ENCODE measurements at places on chromosomes 4 and X. TPM values are rescaled to one million over a fixed set of nuclear protein-coding genes. Genes with fewer than 3 reads are reported as not detected.

MGAT4D gene
- polyA plus RNA-seq: not detected

GAGE2A gene
- not detected for polyA plus RNA-seq

GRCh38 chrX:153628129-153628528, 18.9 kb upstream of the DUSP9 start:
- no peak for DNase-seq

GRCh38 chr4:53228036-53228435, 137.8 kb downstream of the SCFD2 start:
- DNase-seq: no peak

GRCh38 chr4:16067515-16067914, 16.3 kb downstream of the PROM1 start:
- DNase-seq: no peak

All from SK-N-SH (cell line).